ENCODE measurements at places on chromosomes 13 and 19.
A peak's percentile ranks its signal among the peaks of the same experiment; 100 is the strongest.

DNA sequence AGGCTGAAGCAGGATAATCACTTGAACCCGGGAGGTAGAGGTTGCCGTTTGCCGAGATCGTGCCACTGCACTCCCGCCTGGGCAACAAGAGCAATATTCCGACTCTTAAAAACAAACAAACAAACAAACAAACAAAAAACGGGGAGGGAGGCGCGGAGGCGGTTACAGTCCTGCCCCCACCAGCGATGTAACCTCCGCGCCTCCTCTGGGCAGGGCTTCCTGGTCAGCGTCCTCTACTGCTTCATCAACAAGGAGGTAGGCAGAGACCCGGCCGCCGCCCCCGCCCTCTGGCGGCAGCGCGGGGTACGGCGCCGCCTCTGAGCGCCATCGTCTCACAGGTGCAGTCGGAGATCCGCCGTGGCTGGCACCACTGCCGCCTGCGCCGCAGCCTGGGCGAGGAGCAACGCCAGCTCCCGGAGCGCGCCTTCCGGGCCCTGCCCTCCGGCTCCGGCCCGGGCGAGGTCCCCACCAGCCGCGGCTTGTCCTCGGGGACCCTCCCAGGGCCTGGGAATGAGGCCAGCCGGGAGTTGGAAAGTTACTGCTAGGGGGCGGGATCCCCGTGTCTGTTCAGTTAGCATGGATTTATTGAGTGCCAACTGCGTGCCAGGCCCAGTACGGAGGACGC is 10.2 kb downstream of the SNRPD2 start:
- DNase-seq = peak; percentile 40

GRCh38 chr19:16518061-16518460 is 21.9 kb downstream of the C19orf44 start:
- no peak for DNase-seq

DNA sequence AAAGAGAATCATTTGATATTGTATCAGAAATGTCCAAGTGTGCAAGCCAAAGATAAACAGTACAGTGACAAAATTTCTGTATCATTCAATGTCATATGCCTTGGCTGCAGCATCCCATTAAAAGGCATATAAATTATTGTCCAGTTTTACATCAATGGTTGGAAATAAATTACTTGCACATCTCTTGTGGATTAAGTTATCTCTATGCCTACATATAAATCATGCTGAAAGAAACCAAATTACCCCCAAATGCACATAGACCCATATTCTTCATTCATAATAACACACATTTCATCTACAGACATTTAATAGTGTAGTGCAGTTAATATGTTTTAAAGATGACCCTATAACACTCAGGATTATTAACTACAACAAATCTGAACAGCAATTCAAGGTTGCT is 1415.7 kb upstream of the PCDH9 start:
- DNase-seq = no peak

- DNase-seq = no peak
Measured at GRCh38 chr19:56301886-56302620, 12.6 kb downstream of the ZSCAN5A start.

DNA sequence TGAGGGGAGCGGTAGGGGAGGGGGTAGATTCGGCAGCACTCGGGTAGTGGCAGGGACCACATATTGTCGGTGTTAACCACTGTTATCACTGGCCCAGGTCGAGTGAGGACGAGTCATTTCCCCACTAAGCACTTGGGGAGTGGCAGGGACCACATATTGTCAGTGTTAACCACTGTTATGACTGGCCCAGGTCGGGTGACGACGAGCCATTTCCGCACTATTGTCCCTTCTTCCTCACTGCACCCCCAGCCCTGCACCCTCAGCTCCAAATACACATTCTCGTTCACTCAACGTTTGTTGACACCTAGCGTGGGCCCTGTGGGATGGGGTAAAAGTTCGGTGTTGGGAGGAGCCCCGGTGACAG is 467 bp upstream of the CLN5 start:
- DNase-seq = no peak

DNA sequence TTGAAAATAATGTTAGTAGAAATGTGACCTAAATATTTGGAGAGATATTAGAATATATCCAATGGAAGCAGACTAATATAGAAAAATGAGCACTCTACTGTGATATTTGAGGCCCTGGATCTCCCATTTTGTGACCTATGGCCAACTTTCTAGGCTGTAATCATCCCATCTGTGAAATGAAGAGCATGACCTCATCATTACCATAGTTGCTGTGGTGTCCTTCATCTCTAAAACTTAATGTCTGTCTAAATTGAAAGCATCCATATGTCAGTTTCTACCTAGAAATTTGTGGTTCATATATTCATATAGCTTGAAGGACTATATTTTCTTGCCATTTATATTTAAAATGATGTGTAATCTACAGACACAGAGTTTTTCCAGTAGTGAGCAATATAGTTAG is 41.6 kb downstream of the PAN3 start:
- DNase-seq = no peak

GRCh38 chr13:113560645-113561416 is 23.7 kb upstream of the TFDP1 start:
- no peak for DNase-seq

GRCh38 chr13:99659866-99660554 is 158.7 kb downstream of the TM9SF2 start:
- no peak for DNase-seq

- no peak for DNase-seq
Measured at GRCh38 chr19:32241306-32241705, 104.1 kb upstream of the ZNF507 start.

GRCh38 chr13:91319996-91320395 is 27.5 kb upstream of the MIR17HG start:
- no peak for DNase-seq

DNA sequence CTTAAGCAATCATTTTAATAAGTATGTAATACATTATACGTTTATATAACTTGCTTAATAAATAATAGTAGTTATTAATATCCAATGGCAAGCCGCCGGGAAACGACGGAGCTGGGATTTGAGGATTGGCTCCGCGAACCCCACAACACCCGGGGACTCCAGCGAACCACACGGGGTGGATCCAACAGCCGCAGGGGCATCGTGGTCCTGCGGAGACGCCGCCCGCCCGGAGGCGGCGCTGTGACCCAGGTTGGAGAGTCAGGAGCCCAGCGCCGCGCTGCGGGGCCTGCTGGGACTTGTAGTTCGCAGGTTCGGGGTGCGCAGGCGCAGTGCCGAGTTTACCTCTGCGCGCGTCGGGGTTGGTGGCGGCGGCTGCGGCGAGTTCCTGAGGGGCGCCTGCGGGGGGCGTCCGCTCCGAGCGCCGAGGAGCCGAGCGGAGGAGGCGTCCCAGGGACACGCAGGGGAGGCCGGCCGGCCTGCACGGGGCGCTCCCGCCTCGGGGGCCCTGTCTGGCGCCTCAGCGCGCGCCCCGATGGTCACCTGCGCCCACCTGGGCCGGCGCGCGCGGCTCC is at the start of gene ZNF554:
Gene ZNF554 (plus strand): TSS at position 329 of the 572 bp plus-strand sequence. CDS start 204 bp downstream, at position 533.
- peak; percentile 87 for DNase-seq

DNA sequence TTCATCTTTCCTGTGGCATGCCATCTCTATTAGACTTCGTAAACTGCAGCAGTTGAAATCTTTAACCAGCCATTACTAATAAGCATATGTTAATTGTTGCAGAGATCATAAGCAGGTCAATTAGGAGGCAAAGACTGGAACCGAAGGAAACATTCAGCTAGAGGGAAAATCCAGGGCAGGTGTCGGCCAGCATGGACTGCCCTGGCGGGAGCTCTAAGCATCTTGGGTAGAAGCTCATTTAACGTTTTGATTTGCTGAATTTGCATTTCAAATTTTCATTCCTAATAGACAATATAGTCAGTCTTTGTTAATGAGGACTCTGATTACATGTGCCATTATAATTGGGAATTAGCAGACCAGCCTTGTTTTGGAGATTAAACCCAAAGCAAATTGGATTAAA is 238.6 kb downstream of the POU4F1 start:
- no peak for DNase-seq

DNA sequence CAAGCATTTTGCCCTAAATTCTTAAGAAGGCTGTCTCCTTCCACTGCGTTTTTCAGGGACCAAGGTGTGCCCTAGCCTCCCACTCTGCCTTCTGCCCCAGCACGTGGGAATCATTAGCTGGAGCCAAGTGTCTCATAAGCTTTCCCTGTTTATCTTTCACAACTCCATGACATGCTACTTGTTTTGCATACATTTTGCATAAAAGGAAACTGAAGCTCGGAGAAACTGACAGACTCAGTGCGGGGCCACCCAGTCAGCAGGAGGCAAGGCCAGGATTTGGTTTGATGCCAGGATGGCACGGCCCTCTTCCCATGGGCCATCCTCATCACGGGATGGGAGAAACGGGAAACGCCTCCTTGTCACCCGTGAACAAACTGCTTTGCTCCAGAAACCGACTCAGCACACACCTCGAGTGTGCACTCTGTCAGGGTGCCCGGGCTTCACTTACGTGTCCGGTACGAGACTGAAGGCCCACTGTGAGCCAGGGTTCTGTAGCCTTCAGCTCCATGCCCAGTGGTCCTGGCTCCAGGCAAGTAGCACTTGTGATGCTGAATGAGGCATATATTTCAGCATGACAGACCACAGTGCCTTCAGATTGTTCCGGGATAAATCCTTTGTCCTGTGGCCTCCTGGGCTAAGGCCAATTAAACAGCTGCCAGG is 9.6 kb downstream of the CEBPA start:
- no peak for DNase-seq
